ENCODE measurements at places on chromosomes 1 and 21.

GRCh38 chr21:41671859-41672542, 94.9 kb downstream of the RIPK4 start:
- no peak for DNase-seq

DNA sequence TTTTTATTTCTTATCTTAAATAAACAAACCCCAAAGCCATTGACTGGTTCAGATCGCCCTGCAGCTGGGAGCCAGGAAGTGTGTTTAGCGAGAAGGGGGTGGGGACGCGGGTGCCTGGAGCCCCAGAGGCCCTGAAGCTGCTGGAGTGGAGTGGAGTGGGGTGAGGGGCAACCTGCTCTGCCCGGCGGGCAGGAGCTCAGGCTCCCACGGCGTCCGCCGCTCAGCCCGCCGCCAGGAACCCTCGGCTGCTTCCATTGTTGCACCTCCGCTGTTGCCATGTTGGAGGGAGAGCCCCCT, 673 bp downstream of the PIK3C2B start:
- DNase-seq: peak; percentile 69

GRCh38 chr1:177487481-177487880, 316.7 kb downstream of the BRINP2 start:
- no peak for DNase-seq

GRCh38 chr1:91798740-91799139, 87.2 kb downstream of the TGFBR3 start:
- no peak for DNase-seq

Data from NCI-H187 (cell line).